Myocyte (in vitro differentiated cells): ENCODE measurements at places on chromosomes 2 and 18. TPM values are rescaled to one million over a fixed set of nuclear protein-coding genes. Genes with fewer than 3 reads are reported as not detected.
A peak's percentile ranks its signal among the peaks of the same experiment; 100 is the strongest.

DNA sequence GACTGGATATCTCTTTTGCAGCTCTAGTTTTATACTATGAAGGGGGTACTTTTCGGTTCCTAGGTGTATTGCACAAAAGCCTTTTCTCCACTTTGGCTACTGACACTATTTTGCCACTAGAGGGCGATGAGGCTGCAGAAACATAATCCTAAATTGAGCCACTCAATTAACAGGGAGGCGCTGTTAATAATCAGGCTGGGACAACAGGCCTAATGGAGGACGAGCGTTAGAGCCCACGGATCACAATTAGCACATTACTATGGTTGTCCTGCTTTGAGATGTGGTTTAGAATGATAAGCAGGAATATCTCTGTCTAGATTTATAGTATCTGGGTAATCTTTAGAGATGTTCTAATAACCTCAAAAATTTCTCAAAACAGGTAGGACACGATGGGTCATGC, 62.2 kb upstream of the PMAIP1 start:
- DNase-seq = peak; percentile 76

GRCh38 chr2:165776013-165776412, 18.0 kb downstream of the GALNT3 start:
- DNase-seq = no peak

DNA sequence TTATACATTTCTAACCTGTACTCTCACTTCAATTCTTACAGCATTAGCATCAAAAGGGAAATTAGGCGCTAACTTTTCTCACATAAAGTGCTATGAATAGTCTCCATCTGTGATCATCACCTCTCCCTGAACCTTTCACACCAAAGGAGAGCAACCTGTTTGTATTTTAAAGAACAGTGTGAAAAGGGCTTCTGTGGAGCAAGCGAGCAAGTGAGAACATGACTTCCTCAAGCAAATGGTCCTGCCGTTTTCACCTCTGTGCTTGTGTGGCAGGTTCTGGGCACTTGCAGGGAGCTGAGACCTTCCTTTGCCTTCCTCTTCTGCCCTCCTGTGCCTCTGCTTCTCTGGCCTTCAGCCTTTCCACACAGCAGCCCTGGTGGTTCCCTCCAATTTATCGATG, 51.9 kb downstream of the TGFA start:
- DNase-seq = no peak

DNA sequence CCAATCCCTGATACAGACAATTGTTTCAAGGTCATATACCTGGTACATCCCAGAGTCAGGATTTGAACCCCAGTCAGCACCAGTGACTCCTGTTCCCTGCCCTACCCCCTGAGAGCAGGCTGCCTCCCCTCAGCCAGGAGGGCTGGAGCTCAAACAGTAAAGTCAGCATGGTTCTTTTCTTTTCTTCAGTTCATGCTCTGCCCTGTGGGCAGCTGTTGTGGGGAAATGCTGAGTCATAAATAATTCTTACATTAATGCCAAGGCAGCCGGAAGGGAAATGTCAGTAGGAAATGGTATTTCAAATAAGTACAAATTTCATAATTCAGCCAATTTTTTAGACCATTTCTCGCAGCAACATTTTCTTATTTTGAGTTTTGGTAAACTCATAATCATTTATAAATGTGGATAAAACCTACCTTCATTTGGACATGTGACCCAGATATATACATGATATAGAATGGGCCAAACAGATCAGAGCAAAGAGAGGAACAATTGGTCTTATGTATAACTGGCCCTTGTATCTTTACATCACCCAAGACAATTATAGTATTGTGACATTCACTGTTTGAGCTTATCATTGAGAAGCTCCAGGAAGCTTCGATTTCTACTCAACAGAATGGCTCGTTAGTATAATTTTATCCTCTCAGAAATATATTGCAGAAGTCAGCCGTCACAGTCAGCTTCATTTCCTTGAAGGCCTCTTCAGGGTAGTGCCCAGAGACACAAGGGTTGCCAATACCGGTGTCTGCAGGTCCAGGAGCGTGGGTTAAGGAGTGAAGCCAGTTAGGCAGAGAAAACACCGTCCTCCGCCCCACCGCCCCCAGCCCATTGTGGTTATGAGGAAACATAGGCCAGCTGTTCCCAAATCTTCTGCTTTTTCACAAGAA, 28.0 kb upstream of the SCYGR1 start:
- DNase-seq = peak; percentile 90

- no peak for DNase-seq
Measured at GRCh38 chr2:76310894-76311633, 600.3 kb upstream of the GCFC2 start.

INHBB gene
- 0.27 and 0.36 TPM in 2 replicates for total RNA-seq

CLHC1 gene
- 7.8 and 15.1 TPM in 2 replicates for total RNA-seq

BOLL gene
- total RNA-seq = 0.16 and 2.4 TPM in 2 replicates

DNAJC10 gene
- 49.1 and 57.7 TPM in 2 replicates for total RNA-seq

LBX2 gene
- total RNA-seq = 0.68 and 1.5 TPM in 2 replicates
